Activated T-cell treated with anti-CD3 and anti-CD28 coated beads for 24 hours (primary cell): ENCODE measurements at places on chromosomes 16 and 17.
A peak's percentile ranks its signal among the peaks of the same experiment; 100 is the strongest.

DNA sequence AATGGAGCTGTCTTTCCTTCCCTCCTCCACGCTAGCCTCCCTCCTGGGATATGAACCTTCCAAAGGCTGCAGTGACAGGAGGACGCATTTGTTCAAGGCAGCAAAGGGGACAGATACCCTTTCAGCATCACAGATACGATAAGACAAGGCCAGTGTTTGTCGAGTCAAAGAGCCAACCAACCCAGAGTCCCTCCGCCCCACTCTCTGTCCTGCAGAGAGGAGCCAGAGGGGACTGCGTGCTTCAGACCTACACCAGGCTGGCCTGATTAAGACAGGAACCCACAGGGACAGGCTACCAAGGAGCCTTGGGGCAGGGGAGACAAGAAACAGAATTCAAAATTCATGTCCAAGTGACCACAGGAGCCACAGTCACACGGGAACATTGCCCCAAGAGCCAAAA, 72.6 kb upstream of the CDH5 start:
- no peak for DNase-seq

- DNase-seq, result no peak
These were observed 20.0 kb downstream of the UBALD1 start for GRCh38 chr16:4594433-4595410.

DNA sequence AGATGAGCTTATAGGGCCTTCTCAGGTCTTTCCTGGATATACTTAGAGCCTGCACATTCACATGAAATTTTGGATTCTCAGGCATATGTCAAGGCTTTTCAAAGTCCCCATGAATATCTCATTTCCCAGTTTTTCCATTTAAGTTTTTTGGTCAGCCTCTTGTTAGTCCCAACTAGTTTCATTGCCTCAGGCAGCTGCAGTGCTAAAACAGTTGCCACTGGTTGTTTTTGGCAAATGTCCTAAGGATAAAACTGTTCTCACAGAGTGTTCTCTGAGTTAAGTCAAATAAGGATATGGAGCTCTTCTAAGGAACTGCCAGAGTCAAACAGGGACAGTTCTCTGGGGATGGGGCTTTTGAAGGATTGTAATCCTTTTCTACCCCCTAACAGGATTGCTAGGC, 39.9 kb upstream of the ABCC11 start:
- no peak for DNase-seq

GRCh38 chr16:27286451-27286850, 17.9 kb upstream of the NSMCE1 start:
- DNase-seq, result no peak

DNA sequence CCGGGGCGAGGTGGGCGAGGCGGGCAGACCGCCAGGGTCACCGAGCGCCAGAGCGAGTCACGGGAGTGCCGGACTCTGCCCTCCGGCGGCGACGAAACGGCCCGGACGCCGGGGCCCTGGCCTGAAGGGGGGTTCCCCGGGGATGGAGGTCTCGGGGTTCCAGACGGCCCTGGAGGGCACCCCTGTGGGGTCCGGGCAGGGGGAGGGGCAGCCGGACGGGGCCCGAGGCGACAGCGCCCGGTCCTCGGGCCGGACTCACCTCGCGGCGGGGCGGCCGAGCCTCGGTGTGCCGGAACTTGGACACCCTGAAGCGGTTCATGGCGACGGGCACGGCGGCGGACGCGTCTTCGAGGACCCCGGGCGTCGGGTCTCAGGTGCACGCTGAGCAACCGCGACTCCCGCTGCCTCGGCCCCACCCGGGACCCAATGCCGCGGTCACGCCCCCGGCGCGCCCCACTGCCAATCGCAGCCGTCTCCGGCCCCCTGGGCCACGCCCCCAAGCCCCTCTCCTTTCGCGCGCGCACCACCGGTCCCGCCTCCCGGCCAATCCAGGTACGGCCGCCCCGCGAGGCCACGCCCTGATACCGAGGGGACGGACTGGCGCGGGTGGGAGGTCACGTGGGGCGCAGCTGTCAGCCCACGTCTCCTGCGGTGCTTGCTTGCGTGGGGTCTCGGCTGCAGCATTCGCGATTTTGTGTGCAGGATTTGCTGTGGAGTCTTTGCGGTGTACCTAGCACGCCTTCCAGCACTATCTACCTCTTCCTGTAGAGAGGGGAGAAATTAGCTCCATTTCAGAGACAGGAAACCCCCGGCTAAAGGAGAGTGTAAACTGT, at the start of gene CORO7:
TSS of gene CORO7 (minus strand) at position 397 of the 833 bp plus-strand sequence. CDS start at position 319, 78 bp downstream.
- DNase-seq, result peak; percentile 99

- no peak for DNase-seq
These were observed 226.4 kb upstream of the MAF start for GRCh38 chr16:79826732-79827475.

- DNase-seq, result no peak
These were observed 6.5 kb downstream of the ADAT1 start for GRCh38 chr16:75616521-75617010.

DNA sequence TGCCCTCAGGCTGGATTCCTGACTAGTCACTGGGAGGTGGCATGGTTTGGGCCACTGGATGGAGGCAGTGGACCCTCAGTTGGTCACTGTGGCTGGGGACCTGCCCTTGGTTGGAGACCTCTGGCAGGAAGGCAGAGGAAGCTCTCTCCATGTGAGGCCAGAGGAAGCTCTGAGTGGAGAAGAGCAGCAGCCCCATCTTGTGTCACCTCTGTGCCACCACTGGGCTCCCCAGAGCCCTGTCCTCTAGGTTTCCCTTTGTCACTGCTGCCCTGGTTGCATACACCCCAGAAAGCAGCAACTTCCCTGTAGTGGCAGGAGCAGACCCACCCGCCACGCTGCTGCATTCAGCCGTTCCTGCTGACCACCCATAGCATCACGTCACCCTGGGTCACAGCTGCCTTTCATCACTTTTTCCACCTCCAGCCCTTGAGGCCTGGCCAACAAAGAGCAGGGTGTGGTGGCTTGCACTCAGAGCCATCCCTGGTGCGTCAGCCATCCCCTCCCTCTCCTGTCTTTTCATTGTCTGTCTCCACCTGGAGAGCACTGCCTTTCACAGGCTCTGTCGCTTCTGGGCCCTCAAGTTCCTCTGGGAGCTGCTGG, 11.9 kb downstream of the CTRL start:
- DNase-seq, result no peak

- no peak for DNase-seq
These were observed 38.5 kb downstream of the CTU2 start for GRCh38 chr16:88744577-88745521.

- DNase-seq, result peak; percentile 11
These were observed 518.5 kb upstream of the EEF2KMT start for GRCh38 chr16:5615868-5616642.

DNA sequence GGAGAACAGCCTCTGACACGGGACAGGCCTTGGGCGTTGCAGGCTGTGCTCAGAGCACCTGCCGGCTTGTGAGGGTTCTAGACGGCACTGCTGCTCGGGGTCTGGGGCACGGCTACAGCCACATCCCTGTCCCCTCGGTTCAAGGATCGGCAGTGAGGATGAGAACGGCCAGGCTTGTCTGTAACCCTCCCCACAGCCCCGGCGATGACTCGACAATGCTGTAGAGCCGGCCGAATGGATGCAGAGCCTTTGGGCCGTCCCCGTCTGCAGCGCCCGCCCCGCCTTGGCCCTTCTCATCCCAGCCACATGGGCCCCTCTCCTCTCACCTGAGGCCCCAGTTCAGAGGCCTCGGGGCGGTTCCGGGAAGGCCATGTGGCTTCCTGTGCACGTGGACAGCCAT, 49.0 kb upstream of the METRNL start:
- DNase-seq, result no peak

- peak; percentile 46 for DNase-seq
These were observed 291.6 kb upstream of the TNRC6C start for GRCh38 chr17:77666881-77667395.

- no peak for DNase-seq
These were observed 8.0 kb downstream of the CTRB1 start for GRCh38 chr16:75226550-75227360.

GRCh38 chr16:54204756-54205155, 81.8 kb downstream of the IRX3 start:
- no peak for DNase-seq

DNA sequence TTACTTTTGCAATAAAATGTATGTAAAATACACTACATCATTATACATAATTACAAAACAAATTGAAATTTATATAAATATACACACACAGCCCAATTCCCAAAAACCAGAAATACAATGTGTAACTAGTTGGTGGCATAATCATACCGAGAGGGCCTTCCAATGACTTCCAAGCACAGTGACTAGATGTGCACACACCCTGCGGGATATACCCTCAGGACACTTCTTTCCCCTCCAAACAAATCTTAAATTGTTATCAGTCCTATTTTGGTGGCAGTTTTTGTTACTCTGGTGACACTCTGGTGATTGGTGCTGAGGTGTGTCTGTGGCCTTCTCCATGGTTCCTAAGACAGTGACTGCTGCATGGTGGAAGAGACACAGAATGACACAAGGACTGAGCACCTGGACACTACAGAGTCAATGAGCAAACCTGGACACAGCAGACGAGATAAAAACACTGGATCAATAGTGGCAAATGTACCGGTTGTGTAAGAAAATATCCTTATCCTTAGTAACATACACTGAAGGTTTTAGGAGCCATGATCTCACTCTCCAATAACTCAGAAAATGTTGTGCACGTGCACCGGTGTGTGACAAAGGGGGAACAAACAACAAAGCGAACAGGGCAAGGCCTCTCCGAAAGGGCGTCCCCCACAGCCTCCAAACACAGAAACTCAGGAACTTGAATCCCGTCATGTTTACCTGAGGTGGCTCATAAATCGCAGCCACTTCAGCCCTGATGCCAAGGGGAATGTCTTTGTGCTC, 32.9 kb downstream of the NPLOC4 start:
- no peak for DNase-seq

DNA sequence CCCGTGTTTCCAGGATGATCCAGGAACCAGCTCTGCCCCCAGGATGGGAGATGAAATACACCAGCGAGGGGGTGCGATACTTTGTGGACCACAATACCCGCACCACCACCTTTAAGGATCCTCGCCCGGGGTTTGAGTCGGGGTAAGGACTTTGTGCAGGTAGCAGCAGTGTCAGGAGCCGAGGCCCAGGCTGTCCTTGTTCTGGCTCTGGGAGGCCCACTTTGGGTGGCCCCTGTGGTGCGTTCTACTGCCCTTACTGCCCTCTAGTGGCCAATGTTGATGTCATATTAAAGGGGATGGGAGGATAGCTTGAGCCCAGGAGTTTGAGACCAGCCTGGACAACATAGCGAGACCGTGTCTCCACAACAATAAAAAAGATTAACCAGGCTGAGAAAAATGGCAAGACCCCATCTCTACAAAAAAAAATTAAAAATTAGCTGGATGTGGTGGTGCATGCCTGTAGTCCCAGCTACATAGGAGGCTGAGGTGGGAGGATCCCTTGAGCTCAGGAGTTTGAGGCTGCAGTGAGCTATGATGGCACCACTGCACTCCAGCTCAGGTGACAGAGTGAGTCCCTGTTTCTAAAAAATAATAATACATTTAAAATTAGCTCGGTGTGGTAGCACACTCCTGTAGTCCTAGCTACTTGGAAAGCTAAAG, 20.9 kb upstream of the CLEC18A start:
- peak; percentile 40 for DNase-seq

GRCh38 chr16:62755938-62756337, 719.7 kb upstream of the CDH8 start:
- DNase-seq, result no peak

GRCh38 chr16:4011940-4012629, 104.2 kb downstream of the ADCY9 start:
- DNase-seq, result no peak

DNA sequence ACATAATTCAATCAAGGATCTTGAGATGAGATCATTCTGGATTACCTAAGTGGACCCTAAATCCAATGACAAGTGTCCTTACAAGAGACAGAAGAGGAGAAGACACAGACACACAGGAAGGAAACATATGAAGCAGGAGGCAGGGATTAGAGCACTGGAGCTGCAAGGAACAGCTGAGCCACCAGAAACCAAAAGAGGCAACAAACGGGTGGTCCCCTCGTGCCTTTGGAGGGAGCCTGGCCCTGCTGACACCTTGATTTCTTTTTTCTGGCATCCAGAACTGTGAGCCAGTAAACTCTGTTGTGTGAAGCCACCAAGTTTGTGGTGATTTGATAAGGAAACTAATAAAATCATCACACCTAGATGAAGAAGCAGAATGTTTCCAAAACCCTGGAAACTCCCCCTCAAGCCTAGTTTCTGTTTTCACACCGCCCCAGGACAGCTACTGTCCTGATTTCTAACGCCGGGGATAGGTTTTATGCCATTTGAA, 115.2 kb downstream of the PITPNC1 start:
- DNase-seq, result no peak

DNA sequence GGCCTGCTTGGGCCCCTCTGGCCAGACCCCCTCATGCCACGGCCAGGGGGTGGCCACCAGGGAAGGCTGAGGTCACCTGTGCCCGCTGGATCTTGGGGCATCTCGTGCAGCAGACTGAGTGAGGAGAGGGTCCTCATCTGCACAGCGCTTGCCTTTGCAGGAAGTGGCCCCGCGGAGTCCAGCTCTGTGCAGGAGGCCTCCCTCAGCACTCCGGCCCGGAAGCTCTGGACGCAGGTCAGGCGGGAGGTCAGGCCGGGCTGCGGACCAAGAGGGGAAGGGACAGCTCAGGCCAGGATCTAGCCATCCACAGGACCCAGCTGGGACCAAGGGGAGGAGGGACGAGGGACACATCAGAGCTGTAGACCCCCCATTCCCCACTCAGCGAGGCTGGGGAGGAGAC, 72.4 kb downstream of the LITAF start:
- DNase-seq, result no peak

DNA sequence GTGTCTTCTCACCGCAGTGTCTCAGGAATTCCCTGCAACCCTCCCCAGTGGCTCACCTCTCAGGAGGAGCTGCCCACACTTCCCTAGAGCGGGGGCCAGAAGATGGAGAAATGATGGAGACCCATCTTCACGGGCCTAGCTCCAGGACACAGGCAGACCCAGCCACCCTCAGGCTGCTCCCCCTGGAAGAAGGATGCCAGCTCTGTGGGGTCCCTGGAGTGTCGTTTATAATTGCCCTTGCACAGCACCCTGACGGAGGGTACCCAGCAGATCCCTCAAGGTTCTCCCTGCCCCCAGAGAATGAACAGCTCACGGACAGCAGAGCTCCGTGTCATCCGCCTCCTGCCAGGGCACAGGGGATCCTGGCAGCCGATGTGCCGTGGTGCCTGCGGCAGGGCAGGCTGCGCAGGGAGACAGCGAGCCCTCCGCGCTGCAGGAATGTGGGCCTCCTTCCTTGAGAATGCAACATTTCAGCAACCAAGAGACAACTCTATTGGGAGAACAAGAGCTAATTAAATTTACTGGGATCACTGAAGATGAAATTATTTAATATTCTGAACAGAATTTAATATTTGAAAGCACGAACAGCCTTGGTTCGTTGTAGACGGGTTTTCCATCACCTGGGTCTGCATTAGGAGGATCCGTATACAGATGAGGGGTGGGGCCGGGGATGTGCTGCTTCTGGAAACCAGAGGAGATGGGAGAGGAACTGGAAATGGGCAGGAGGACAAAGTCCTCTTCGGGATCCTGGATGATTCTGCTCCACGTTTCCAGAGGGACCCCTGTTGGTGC, 21.0 kb upstream of the RBFOX3 start:
- no peak for DNase-seq

DNA sequence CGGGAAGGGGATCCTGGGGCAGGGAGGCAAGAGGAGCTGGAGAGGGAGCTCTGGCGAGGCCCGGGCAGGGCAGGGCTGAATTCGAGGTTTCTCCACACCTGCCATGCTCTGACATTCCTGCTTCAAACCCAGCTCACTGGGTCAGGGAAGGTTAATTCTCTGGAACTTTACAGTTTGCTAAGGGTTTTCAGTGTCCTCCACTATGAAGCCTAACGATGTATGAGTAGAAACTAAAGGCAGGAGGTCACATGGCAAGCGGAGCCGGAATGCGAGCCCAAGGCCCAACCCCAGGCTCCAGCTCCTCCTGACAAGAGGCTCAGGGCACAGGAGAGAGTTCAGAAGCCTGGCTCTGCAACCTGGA, 29.2 kb downstream of the DCAKD start:
- DNase-seq, result no peak

GRCh38 chr17:49861150-49861884, 13.4 kb upstream of the TAC4 start:
- peak; percentile 39 for DNase-seq
